ENCODE measurements at places on chromosomes 12 and 14.
A peak's percentile ranks its signal among the peaks of the same experiment; 100 is the strongest.

DNA sequence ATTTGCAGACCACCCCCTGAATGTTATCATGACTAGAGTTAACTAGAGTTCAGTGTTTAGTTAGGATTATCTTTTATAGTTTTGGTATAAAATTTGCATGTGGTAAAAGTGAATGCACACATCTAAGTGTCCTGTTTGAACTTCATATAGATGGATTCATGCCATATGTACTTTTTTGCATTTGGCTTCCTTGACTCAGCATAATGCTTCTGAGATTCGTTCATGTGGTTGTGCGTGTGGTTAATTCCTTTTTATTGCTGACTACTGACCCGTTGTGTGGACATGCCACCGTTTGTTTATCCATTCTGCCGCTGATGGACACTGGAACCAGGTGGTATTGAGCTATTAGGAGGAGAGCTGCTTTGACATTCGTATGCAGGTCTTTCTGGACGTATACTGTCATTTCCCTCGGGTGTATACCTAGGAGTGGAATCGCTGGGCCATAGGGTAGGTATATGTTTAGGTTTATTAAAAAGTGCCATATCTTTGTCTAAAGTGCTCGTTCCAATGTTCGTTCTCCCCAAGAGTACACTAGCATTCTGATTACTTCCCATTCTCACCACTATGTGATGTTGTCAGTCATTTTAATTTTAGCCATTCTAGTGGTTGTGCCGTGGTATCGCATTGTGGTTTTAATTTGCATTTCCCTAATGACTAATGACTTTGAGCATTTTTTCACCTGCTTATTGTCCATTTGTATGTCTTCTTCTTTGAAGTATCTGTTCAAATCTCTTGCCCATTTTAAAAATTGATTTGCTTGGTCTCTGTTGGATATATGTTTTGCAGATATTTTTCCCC, 37.7 kb downstream of the RIN3 start:
- DNase-seq, result peak; percentile 31

DNA sequence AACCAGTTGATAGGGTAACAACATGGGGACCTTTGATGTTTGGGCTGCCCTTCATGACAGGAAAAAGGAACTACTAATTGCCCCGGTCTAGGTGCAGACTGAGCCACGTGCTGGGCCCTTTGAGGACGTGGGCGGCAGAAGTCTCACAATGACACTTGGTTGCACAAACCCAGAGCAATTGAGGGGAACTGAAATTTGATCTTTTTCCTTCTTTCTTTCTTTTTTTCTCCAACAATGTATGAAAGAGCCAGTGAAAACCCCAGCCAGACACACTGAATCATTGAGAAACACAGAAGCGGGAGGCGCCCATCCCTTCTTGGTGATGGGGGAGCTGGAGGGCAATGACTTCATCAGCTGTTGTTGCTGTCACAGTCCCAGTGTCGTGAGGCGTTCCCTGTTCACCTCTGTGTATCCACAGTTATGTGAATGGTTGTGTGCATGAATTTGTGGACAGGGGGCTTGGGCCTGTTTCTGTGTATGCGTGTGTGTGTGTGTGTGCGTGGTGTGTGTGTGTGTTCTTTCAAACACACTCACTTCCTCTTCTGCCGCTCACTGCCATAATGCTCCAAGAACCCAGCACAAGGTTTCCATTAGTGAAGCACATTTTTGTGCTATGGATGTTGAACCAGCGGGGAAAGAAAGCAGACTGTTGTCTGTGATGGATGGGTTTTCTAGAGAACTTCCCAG, 137.5 kb upstream of the CCND2 start:
- DNase-seq, result peak; percentile 34

GRCh38 chr12:38775457-38775856, 129.9 kb downstream of the CPNE8 start:
- no peak for DNase-seq

DNA sequence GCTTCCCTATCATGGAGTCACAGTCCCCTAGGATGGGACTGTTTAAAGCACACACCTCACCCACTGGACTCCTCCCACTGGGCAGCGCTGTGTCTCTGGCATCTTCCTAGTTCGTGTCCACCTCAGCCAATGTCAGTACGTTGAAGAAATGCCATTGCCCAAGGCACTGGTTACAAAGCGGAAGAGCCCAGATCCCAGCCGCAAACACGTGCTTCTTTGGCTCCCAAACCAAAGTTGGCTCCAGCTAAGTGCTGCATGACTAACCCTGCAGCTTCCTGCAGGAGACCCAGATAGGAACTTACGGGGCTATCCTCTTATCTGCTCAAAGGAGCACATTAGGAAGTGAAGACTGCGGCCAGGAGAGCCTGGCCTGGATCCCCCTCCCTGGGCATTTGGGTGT, 9.3 kb downstream of the SYNE3 start:
- peak; percentile 94 for DNase-seq

DNA sequence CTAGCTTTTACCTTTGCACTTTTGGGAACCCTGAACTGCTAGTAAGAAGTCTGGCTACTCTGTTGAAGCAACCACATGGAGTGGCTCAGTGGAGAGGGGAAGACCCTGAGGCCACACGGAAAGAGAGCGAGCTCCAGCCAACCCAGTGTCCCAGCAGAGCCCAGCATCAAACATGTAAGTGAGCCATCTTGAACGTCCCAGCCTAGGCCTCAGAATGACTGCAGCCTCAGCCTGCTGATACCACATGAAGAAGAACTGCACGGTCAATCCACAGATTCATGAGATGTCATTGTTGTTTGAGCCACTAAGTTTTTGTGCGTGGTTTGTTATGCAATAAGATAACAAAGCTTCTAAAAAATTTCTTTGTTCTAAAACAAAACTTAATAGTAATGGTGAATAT, 40.2 kb downstream of the TFCP2 start:
- DNase-seq, result no peak
